ENCODE measurements at places on chromosomes 2 and 18.

- no peak for DNase-seq
Measured at GRCh38 chr2:85666435-85667316, 1.3 kb downstream of the SFTPB start.

- no peak for DNase-seq
Measured at GRCh38 chr2:27587025-27587424, 4.2 kb downstream of the ZNF512 start.

DNA sequence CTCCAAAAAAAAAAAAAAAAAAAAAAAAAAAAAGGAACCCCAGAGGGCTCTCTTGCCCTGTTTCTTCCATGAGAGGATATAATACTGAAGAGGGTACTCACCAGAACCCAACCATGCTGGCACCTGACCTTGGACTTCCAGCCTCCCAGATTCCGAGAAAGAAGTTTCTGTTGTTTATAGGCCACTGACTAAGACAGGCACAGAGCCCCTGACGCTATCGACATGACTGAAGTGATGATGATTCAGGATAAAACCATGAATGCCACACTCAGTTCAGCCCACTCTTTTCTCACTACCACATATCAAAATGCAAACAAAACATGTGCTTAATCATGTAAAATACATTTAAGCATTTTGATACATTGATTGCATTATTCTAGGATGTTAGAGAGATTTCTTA, 66.1 kb upstream of the CDCA7 start:
- DNase-seq, result no peak

DNA sequence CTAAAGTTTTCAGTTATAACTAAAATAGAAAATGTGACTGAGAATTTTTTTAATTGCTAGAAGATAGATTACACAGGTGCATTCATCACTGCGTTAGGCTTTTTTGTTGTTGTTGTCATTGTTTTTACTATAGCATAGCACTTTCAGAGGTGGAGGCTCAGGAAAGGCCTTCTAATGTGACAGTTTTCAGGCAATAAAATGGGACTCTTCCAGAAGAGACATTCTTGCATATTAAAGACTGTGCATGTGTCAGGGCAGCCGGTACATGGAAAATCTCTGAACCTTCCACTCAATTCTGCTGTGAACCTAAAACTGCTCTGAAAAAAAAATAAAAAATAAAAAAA, 175.2 kb downstream of the METTL4 start:
- DNase-seq, result no peak

DNA sequence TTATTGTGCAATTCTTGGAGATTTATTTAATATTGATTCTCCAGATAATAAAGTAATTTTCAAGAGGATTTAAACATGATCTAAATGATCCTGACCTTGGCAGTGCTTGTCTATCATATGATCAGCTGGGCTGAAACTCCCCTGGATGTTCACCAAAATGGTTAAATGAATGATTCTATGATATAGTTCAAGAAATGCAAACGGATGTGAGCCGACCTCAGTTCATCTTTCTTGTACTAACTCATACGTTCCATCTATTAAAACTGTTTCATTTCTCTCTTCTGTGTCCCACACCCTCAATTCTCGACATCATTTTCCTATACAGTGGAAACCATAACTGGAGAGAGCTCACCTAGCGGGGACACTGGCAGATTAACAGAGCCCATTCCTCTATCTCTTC, 281.7 kb upstream of the CCDC68 start:
- no peak for DNase-seq

DNA sequence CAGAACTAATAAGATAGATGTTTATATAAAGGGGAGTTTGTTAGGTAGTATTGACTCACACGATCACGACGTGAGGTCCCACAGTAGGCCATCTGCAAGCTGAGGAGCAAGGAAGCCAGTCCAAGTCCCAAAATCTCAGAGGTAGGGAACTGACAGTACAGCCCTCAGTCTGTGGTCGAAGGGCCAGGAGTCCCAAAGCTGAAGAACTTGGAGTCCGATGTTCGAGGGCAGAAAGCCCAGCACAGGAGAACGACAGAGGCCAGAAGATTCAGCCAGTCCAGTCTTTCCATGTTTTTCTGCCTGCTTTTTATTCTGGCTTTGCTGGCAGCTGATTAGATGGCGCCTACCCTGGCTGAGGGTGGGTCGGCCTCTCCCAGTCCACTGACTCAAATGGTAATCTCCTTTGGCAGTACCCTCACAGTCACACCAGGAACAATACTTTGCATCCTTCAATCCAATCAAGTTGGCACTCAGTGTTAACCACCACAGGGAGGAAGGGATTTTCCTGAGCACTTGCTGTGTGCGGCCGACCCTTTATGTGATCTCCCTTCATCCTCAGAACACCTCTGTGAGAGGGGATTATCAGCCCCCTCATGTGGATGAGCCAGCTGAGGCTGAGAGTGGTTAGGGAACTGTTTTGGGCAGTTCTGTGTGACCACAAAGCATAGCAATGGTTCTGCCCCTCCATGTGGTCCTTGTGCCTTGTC, 78.3 kb downstream of the RNF144A start:
- no peak for DNase-seq

- DNase-seq, result no peak
Measured at GRCh38 chr2:233250985-233251305, 528 bp upstream of the ATG16L1 start.

DNA sequence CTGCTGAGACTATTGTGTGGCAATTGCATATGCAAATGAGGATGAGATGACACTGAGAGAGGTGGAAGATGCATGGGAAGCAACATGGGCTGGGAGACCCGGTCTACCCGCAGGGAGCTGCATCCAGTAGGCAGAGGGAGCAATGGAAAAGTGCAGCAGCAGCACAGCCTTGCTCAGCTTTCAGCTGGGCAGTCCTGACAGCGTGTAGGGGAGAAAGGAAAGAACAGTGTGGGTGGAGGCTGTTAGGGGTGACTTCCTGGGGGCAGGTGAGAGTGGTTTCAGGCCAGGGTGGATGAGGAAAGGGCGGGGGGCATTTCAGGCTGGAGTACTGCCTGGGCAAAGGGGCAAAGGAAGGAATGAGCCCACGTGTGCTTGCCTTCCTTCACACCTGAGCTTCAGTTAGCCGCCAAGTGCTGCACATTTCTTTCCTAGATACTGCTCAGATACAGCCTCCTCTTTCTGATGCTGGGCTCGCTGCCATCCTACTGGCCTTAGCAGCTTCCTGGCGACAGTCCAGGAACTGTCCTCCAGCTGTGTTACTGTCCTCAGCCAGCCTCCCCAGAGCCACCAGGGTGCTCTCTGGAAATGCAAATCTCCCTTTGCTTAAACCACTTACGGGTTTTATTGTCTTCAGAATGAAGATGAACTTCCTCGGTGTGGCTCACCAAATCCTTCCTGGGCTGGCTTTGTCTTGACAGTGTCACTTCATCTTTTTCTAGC, 276.3 kb downstream of the TSN start:
- DNase-seq, result no peak

Data from stimulated activated CD4-positive, alpha-beta T cell treated with anti-CD3 and anti-CD28 coated beads, Interleukin-4, amount 100 ng/mL, for 4 hours (primary cell).